Stimulated activated CD4-positive, alpha-beta T cell treated with anti-CD3 and anti-CD28 coated beads, Interleukin-4, amount 100 ng/mL, for 24 hours (primary cell): ENCODE measurements at places on chromosomes 11 and 22.

- no peak for DNase-seq
Observed at GRCh38 chr11:109329716-109330115, 92.3 kb upstream of the C11orf87 start.

- DNase-seq = no peak
Observed at GRCh38 chr11:34602245-34602644, 18.6 kb upstream of the EHF start.

DNA sequence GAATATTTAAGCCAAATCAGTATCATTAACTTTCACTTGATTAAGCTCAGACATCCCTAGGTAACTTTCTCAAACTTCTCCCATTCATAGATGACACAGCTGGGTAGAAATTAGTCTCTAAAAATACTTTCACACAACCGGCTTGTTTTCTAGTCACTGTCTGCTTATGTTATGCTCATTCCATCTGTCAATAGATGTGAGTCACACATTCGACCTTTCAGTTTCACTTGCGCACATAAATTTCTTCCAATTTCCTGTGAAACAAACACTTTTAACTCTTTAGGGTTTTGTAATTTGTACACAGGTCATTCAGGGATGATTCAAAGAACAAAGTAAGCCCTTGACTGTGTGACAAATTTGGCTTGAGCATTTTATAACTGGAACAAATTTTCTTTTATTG is 723.0 kb downstream of the KCNA4 start:
- DNase-seq = no peak

- DNase-seq = no peak
Observed at GRCh38 chr11:61586792-61587430, 6.0 kb upstream of the SYT7 start.

GRCh38 chr11:8312986-8313385 is 49.3 kb upstream of the LMO1 start:
- no peak for DNase-seq

DNA sequence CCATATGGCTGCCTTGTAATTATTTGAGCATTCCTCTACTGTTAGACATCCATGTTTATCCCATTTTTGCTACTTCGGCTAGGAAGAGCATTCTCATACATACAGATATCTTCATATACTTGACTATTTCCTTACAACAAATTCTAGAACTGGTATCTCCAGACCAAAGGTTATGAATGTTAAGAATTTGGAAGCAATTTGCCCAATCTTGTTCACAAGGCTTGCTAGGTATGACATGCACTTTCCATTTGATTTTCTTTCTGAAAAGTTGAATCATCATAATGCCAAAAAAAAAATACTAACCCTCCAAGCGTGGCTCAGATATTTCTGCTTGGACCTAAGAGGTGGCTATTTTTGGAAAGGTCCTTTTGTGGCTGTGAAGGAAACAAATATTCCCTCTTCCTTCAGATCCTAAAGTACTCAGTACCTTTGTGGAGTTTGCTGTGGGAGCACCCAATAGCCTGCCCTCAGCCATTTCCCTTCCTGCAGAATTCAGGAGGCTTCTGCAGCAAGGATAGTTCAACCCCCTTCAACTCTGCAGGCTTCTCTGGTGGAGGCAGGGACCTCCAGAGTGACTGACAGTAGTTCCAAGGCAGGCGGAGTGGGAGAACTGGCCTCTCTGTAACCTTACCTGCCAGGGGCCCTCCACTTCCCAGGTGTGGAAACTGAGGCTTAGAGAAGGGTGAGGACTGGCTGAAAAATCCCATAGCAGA is 22.0 kb upstream of the CPT1A start:
- no peak for DNase-seq

- no peak for DNase-seq
Observed at GRCh38 chr11:82845356-82846353, 54.6 kb downstream of the PRCP start.
